Muscle of leg (tissue), 16 donors: ENCODE measurements at places on chromosomes 2 and 18.

DNA sequence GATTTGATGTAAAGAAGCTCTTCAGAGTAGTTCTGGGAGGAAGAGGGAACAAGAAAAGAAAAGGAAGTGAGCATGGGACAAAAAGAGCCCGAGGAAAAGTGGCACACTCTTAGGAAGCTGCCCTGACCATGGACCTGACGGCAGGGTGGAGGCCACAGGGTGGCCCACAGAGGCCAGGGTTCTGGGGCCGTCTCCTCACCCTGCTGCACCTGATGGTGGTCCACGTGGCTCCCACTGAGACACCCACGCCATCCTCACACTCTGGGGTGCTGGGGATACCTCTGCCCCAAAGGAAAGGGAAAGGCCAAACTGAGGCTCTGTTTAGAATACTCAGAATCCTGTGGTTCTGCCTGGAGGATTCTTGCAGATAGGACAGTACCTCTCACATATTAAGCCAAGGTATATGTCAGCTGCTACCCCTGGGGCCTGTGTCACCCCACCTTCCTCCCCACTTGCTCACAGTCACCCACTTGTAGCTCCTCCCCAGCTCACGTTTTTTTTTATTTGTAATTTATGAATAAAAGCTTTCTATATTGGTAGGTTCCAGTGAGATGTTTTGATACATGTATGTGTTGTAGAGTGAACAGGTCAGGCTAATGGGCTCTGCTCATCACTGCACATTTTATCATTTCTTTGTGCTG is 171.1 kb downstream of the LDLRAD4 start:
- DNase-seq = no peak

DNA sequence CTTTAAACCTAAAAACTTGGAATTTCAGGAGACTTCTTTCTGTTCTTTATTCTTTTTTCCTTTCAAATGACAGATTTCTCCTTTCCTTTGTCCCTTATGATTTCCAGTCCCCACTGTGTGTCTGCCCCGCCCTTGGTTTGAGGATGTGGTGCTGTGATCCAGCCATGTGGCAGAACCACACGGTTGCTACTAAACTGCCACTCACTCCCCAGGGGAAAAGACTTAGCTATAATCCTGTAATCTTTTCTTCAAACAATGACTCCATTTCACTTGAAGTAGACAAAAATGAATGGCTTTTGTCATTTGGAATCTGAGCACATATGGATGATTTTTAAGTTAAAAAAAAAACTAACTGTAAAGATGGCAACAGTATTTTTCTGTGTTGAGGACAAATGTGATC is 76.2 kb upstream of the STAM2 start:
- no peak for DNase-seq

DNA sequence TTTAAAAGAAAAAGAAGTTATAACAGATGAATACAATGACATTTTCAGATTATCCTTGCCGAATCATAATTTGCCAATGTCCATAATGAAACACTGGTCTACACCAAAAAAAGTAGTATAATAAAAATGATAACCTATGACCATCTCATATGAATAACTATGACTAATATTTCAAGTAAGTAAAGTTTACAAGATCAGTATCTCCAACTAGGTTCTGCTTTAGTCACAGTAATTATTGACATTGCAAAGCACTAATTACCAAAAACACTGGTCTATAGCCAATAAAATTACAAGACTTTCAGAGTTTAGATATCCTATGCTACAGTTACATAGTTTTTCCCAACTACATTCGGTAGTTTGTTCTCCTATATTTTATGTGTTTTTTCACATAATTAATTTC is 136.7 kb downstream of the MEMO1 start:
- DNase-seq = no peak

DNA sequence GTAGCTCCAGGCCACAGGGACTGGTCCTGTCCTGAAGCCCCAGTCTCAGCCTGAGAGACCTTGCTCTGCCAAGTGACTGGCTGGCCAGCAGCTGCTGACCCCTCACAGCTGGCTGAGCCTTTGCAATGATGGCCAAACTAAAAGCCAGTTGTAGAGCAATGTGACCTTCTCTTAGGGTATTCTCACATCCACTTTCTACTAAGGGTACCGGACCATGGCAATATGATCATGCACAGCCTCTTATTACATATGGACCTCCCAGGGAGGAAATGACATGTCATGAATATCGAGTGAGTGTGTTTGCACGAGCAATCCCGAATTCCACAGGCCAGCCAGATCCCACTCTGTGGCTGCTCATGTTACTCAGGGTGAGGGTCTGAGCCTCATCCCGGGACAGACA is 213.9 kb downstream of the VAPA start:
- DNase-seq = no peak
